Hypothalamus (tissue), 51 donors: ENCODE measurements at places on chromosomes 7 and 10.
A peak's percentile ranks its signal among the peaks of the same experiment; 100 is the strongest.

DNA sequence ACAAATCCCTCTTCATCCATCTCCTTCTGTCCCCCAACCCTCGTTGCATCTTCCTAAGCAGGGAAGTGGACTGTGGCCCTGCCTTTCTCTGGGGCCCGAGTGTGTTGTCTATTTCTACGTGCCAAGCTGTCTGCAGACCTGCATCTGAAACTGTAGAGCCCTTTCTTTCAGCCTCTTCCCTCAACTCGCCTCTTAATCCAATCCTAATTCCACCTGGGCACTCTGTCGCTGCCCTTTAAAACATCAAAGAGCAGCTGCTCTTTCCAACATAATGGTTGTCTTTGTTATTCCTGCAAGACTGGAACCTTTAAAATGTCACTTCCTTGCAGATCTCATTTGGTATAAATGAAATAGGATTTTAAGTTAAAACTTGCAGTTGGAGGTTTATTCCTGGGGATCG lies 21.5 kb upstream of the ADAM12 start:
- DNase-seq: no peak

GRCh38 chr10:132463333-132464255 lies 66.6 kb downstream of the PWWP2B start:
- DNase-seq: no peak

DNA sequence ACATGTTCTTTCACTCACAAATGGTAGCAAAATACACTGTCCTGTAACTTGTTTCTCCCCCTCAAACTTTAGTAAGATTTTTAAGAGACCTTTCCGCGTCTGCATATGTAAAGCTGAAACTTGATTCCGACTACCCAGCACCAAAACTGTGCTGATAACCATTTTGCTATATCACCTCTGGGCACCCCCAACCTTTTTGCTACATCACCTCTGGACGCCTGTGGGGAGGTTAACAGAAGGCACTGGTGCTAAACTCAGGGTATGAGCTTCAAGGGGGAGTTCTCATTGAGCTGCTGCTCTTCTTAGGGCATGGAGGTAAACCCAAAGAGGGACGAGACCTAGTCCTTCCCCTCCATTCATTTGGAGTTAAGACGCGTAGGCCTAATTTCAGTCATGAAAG lies 67.6 kb upstream of the NFE2L3 start:
- DNase-seq: no peak

DNA sequence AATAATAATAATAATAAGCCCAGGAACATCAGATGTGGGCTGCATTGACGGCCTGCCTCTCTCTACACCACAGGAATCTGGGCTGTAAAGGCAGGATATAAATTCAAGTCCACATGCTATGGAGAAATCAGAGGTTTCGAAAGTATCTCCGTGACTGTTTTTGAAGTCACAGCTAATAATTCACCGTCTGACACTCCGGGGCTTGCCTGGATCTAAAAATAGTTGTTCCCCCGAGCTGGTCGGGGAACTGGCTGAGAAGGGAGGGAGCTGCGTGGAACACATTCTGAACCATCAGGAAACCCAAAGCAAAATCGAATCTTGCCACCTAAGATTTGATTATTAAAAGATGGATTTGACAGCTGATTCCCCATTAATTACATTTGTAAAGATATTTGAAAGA lies 35.4 kb downstream of the KLF6 start:
- peak; percentile 33 for DNase-seq
